ENCODE measurements at places on chromosomes 11 and 22.
A peak's percentile ranks its signal among the peaks of the same experiment; 100 is the strongest.

DNA sequence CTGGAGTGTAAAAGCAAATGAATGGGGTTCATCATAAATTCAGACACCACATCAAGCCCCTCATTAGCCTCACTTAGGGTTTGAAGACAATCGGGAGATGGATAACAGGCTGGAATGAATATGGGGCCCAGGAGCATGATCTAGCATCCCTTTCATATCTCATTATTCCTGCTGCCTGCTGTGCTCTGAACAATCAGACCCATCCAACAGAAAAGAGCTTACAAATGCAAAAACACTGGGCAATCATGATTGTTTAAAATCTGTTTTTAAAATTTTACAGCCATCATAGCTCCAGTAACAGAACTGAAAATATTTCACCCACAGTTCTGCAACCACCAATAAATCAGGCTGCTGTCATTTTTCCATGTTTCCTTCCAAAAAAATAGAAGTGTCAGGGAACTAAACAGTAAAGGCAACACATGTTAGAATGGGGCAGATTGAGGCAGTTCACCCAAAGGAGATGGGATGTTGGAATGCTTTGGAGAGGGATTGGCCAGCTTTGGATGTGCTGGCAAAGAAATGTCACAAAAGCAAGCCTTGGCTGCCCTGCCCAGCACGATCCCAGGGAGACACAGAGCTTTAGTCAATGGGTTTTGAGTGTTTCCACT, 47.8 kb upstream of the BMAL1 start:
- no peak for DNase-seq

DNA sequence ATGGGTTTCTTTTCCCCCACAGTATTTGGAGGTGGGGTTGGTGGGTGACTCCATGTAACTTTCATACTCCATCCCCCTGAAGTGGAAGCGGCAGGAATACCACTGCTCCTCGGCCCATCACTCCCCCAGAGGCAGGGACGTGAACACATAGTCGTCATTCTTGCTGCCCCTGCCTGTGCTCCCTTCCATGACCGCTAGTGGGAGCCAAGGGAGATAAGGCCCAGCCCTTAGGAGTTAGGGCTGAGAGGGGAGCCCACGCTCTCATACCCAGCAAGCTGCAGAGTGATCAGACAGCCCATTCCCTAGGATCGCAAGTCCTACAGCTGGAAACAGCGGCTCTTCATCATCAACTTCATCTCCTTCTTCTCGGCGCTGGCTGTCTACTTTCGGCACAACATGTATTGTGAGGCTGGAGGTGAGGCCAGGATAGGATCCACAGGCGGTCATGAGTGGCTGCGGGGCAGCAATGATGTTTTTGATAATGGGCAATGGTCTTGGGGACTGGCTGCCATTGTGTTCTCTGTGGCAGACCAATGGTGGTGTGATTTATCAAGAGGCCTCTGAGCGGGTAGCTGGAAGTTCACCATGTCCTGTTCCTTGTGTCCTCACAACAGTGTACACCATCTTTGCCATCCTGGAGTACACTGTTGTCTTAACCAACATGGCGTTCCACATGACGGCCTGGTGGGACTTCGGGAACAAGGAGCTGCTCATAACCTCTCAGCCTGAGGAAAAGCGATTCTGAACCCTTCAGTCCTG, 15.9 kb downstream of the RHOG start:
- peak; percentile 90 for DNase-seq

DNA sequence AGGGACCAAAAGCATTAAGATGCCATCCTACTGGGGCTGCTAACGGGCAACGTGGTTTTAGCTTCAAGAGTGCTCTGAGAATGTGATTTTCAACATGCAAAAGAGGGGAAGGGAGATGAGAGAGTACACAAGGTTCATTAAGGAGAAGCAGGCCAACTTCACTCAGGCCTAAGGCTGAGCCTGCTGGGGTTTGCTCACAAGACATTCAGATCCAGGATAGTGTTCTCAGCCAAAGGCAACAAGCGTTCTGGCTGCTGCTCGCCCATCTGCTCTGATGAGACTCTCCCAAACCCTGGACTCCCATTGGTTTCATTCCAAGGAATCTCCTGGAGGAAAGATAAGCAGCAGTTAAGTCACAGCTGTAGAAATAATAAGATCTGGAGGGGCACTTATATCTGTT, 23.6 kb upstream of the UPB1 start:
- DNase-seq: no peak

DNA sequence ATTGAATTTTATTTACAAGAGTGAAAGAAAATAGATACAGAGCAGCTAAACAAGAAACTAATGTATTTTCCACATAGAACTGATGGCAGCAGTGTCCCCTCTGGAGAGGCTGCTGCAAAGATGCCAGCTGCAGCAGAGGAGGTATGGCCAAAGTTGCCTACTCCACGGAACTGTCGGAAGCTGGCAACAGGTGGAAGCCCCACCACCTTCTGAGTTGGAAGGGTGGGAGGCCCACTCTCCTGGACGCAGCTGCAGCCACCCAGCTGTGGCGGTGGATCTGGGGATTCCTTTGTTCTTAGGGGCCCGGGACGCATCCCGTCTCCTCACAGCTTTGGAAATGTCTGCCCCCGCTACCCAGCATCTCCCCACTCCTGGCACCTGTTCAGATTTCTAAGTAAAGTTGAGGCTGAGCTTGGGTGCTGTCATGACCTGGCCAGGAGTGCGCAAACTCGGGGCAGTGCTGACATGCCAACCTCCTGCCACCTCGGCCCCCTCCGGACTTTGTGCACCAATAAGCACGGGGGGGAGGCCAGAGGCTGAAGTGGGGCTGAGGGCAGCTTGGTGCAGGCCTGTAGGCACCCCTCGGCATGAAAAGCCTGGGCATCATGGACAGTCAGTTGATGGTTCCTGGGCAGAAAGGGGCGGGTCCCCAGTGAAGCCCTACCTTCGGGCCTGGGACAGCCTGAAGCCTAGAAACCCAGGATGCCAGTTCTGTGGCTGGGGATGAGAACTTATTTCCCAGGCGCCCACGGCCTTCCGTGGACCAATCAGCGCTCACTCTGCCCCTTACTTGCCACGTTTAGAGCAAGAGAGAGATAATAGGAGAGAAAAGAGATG, 1071.4 kb downstream of the JRKL start:
- DNase-seq: no peak

DNA sequence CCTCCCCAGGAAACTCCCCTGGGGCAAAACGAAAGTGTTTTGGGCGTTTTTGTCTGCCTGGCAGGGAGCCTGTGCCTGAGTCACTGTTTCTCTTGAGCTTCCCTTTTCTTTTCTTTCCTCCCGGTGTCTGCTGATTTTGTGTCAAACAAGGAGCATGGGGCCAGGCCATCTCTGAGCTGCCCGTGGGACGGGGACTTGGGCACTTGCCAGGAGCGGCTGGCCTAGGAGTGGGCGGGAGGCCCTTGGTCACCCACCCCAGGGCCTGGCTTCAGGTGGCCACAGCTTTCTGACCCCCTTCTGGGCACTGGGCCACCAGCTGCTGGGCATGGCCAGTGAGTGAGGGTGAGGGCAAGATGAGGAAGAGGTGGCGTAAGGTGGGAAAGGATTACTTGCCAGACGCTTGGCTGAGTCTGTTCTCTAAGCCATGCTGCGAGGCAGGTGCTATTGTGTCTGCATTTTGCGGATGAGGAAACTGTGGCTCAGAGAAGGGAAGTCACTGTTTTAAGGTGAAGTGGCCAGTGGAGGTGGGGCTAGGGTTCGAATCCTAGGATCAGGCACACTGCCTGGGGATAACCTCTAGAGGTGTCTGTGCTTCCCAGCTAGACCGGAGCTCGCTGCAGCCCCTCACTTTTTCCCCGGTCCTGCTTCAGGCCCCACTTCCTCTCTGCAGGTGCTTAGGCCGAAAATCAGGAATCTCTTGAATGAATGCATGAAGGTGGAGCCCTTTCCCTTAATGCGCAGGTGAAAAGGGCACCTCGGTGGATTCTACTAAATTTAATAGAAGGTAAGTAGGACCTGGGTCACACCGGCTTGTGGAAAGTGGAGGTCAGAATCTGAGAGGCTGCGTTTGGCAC, 7.8 kb upstream of the NFAM1 start:
- peak; percentile 74 for DNase-seq

DNA sequence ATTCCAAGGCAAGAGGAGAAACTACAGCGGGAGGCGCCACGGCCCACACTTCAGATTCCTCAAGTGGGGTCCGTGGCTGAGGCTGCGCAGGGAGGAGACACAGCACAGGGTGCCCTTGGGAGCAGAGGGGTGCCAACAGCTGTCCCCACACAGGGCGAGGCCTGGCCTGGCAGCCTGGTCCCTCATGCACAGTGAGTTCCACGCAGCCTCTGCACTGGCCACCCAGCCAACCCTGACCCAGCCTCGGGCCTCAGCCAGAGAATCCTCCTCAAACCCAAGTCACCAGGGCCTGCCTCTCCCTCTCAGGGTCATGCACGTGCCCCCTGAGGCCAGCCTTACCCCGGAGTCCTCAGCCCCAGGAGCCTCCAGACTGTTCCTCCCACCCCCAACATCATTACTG, 22.4 kb upstream of the MOB2 start:
- no peak for DNase-seq

DNA sequence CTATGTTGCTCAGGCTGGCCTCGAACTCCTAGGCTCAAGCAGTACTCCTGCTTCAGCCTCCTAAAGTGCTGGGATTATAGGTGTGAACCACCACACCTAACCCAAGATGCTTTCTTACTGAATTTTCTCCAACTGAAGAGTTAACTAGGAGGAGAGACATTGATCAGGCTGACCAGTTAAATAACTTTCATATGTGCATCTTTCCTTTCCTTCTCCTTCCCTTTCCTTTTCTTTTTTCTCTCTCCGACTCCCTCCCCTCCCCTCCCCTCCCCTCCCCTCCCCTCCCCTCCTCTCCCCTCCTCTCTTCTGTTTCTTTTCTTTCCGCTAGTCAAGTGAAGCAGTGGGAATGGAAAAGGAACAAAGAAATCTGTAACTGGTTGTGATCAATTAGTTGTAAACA, 26.7 kb downstream of the XRCC6 start:
- no peak for DNase-seq

- DNase-seq: no peak
Measured at GRCh38 chr22:46829117-46829891, 66.9 kb downstream of the TBC1D22A start.

DNA sequence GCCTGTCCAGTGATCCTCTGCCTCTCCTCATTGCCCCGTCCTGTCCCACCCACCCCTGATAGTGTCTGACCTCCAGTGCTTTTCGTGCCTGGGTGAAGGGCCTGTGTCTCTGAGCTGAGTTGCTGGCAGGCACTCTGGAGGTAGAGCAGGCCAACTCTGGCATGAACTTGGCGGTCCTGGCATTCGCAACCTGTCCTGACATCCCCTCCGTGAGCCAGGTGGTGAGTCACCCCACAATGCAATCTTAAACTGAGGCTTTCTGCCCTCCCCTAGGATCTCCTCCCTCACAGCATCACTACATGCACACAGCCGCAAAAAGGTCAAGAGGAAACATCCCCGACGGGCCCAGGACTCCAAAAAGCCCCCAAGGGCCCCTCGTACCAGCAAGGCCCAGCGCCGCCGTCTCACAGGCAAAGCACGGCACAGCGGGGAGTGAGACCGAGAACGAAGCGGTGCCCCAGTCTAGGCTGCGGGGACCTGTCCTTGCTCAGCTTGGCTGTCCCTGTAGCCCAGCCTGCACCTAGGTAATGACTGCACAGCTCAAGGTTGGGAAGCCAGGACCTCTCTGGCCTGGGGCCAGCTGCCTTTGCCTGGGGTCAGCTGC, 4.9 kb downstream of the NOL12 start:
- DNase-seq: no peak

DNA sequence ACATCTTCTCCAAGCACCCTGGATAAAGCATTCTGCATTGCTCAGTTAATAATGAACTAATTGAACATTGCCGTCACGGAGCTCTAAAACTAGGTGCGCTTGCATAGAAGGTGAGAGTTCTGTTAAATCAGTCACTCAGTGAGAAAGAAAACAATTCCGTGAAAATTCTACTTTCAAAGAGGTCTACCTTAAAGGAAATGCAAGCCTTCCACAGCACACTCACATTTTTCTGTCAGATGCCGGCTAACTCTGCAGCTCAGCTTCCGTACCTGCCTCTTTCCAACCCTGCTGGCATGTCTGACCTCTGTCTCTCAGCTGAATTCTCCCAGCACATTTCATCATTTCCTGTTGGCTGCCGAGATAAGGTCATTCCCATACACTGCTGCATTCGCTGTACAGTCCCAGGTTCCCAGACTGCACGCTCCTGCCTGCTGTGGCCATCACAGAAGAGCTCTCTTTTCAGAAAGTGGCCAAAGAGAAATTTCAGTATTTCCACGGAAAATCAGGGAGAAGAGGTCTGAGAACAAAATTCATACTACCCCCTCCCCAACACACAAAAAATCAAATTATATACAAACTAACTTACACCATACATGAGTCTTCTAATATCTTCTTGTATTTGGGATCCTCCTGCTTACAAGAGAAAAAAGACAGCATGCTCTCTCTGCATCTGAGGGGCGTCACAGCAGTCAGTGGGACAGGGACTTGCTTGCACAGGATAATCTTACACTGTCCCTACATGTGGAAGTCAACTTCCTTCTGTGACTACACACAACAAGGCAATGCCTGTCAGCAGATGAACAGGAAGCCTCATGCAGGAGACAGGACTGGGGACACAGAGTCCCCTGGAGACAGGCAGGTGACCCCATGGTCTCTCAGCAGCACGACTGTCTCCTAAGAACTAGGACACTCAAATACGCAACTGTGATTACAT, 55.1 kb downstream of the PACSIN2 start:
- DNase-seq: peak; percentile 67

- DNase-seq: no peak
Measured at GRCh38 chr11:62817129-62817528, 11.9 kb upstream of the NXF1 start.

- no peak for DNase-seq
Measured at GRCh38 chr11:45766469-45766868, 38.5 kb upstream of the SLC35C1 start.

DNA sequence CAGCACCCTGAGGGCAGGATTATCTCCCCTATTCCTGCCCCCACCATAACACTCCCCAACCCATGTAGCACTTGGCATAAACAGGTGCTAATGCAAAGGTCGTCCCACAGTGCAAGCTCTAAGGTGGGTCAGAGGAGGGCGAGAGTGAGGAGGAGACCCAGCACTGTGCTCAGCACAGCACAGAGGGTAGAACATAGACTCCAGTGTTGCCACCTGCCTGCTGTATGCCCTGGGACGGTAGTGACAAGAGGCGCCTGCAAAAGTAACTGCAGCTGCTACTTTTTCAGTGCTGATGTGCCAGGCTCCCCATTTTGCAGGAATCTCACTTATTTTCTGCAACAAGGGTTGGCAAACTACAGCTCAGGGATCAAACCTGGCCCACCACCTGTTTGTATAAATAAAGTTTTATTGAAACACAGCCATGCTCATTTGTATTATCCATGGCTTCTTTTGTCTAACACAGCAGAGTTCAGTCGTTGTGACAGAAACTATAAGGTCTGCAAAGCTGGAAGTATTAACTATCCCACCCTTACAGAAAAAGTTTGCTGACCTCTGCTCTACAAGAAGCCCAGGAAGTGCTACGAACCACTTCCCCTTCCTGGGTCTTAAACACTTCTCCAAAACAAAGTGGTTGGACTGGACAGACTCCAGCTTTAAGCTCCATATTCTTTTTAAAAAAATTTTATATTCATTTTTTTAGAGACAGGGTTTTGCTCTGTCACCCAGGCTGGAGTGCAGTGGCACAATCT, 16.9 kb upstream of the CDC42BPG start:
- DNase-seq: peak; percentile 81
